Stomach (tissue), 19 donors: ENCODE measurements at places on chromosomes 11 and 22. TPM values are rescaled to one million over a fixed set of nuclear protein-coding genes. Genes with fewer than 3 reads are reported as not detected.

GRCh38 chr11:95451682-95452081, 220.7 kb upstream of the SESN3 start:
- DNase-seq: no peak

GRCh38 chr11:133713406-133713805, 131.9 kb downstream of the SPATA19 start:
- DNase-seq: no peak

The C1QTNF6 gene
- total RNA-seq: 0.45 TPM

The CHEK2 gene
- total RNA-seq: 5.8 TPM

The KDM4D gene
- not detected for total RNA-seq

The OR8D1 gene
- not detected for total RNA-seq

The MRTFA gene
- total RNA-seq: 82.0 TPM

The TENM4 gene
- 0.87 TPM for total RNA-seq

The CCDC87 gene
- 15.9 TPM for total RNA-seq
